ENCODE measurements at places on chromosomes 6 and 20.

- no peak for DNase-seq
These were observed 12.0 kb upstream of the GRM4 start for GRCh38 chr6:34157851-34158250.

DNA sequence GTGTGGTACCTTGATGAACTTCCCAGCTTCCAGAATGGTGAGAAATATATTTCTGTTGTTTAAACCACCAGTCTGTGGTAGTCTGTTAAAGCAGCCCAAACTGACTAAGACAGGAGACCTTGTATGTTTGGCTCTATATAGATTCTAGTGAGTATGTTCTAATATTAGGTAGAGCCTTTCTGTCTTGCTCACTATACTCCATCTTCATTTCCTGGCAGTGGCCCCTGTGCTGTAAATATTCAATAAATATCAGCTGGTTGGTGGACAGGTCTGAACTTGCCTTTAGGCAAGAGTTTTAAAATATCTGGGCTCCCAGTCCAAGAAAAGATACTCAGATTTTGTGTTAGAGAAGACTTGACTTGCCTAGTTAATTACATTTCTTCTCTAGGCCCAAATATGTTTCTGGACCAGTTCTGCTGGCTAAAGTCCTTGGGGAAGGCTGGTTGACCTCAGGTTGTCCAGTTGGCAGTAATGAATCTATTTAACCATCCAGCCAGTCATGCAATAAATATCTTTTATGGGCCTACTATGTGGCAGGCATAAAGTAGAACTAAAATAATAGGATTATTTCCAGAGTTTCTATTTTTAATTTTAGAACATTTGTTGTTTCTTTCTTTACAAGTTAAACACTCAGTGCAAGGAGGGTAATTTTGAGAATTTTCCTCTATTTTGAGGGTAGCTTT is 22.3 kb downstream of the PPP1R14C start:
- no peak for DNase-seq

- DNase-seq: no peak
These were observed 99.2 kb downstream of the LCA5 start for GRCh38 chr6:79438030-79438429.

- DNase-seq: no peak
These were observed 351.7 kb downstream of the CDC5L start for GRCh38 chr6:44739181-44739580.

DNA sequence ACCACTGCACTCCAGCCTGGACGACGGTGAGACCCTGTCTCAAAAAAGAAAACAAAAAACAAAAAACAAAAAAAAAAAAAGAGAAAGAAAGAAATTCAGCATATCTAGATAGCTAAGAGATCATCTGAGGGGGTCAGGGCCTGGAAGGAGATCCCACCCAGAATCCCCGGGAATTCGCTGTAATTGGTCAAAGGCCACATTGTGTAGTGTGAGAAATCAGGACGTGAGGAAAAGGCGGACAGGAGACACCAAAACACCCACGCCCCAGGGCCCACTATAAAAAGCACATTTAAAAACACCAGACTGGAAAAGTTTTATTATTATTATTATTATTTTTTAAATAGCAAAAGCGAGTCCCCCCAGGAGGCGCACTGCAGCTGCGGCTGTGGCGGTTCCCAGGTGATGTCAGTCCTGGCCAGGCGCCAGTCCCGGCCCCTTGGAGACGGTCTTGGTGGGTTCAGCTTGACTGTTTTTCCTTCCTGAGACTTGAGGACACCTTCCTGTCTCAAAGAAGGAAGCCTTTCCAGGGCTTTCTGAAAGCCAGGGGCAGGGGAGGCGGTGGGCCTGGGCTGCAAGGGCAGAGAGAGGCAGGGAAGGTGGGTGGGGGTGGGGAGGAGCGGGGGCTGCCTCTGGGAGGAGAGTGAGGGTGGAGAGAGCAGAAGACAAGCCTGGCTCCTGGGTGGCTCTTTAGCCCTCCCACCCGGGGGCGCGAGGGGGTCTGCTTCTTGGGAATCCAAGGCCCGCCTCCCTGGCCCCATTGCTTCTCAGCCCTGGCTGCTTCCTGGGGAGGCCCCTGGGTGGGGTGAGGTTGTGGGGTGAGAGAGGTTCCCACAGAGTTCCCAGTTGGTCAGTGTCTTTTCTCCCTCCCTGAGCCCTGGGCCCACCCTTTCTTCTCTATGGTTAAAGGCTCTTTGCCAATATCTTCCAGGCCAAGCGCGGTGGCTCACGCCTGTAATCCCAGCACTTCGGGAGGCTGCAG is 14.5 kb downstream of the TCF15 start:
- DNase-seq: no peak

GRCh38 chr6:159633196-159633595 is 59.8 kb downstream of the SOD2 start:
- no peak for DNase-seq

- DNase-seq: no peak
These were observed 18.1 kb downstream of the PLEKHG1 start for GRCh38 chr6:150617496-150618460.

All from stimulated activated CD8-positive, alpha-beta memory T cell treated with anti-CD3 and anti-CD28 coated beads, Interleukin-15, amount 100 ng/mL, for 48 hours (primary cell).